IPS DF 19.7 (cell line): ENCODE measurements at places on chromosomes 3 and 15.

- DNase-seq: no peak
Measured at GRCh38 chr3:47996440-47996839, 19.8 kb downstream of the MAP4 start.

GRCh38 chr3:62479326-62479725, 106.0 kb upstream of the FEZF2 start:
- no peak for DNase-seq

DNA sequence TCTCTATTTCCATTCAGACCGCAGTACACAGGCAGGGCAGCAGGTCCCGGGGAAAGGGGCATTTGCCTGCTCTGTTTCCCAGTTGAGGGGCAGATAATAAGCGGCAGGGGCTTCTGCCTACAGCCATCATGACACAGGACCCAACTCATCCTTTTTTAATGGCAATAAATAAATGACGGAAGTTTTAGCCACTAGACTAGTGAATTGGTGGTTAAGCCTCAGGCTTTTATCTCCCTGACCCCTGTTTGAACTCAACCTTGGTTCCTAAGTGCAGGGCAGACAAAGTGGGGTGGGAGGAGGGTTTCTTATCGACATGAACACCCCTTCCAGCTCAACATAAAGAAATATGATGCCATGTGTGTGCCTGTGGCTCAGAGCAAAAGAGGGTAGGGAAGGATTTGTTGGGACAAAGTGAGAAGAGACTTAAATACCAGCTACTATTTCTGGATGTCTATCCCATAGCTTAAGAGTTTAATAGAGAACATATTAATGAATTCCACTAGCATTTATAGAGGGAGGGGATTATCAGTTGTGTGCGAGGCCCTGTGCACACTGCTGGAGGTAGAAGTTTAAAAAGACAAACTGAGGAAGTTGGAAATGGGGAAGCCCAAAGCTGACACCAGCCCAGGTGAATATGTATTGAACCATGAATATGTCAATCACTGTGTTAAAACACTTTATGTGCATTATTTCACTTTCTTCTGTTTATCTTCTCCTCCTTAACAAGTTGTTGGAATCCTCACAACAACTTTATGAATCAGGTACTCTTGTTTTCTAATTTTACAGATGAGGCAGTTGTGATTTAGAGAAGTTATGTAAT, 939.4 kb downstream of the MCTP2 start:
- DNase-seq: no peak

DNA sequence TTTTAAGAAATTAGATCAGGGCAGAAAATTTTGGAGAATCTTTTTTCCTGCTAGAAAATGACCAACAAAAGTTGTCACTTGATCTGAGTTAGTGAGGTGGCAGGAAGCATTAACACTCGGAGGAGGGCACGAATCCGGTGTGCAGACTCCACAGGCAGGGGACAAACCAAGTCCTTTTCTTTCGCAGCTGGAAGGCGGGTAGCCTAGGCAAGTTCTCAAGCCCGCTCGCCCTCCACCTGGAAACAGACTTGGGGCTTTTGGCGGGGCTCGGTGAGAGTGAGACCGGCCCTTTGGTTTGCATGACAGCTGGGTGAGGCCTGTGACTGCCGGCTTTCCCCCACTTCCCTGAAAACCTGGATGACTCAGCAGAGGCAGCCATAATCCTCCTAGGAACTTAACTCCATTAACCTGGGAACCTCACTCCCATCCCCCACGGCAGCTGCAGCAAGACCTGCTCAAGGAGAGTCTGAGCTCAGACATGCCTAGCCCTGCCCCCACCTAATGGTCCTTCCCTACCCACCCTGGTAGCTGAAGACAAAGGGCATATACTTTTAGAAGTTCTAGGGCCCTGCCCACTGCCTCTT, 134.8 kb downstream of the MFSD1 start:
- DNase-seq: peak; percentile 23

DNA sequence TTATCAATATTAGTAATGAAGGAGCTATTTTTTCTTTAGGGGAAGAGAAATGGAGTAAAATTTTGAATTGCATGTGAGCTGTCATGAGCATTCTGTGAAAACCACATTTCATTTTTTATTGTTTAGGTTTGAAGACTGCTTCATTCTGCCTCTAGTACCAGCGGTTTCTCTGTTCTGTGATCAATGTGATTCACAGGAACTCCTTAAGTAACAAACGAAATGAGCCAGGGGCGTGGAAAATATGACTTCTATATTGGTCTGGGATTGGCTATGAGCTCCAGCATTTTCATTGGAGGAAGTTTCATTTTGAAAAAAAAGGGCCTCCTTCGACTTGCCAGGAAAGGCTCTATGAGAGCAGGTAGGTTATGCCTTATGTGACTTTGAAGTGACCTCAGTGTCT, 13.0 kb downstream of the NIPA2 start:
- DNase-seq: no peak

DNA sequence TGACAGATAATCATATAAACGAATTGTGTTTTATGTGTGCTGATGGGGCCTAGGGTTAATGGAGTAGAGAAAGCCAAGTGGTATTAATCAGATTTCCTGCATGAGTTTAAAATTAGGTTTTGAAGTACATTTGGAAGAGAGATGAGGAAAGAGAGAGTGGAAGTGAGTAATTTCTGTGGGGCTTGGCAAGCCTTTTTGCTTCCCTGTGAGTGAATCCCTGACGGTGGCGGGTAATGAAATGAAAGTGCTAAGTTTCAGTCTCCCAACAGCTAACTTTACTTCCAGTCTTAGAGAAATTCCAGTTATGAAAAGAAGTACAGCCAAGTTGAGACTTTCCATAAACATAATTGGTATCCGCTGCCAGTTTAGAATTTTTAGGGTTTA, 139.4 kb downstream of the BBX start:
- no peak for DNase-seq

- no peak for DNase-seq
Measured at GRCh38 chr3:134600685-134601463, 49.9 kb downstream of the KY start.

GRCh38 chr3:15527031-15527459, 5.5 kb upstream of the COLQ start:
- DNase-seq: peak; percentile 40

DNA sequence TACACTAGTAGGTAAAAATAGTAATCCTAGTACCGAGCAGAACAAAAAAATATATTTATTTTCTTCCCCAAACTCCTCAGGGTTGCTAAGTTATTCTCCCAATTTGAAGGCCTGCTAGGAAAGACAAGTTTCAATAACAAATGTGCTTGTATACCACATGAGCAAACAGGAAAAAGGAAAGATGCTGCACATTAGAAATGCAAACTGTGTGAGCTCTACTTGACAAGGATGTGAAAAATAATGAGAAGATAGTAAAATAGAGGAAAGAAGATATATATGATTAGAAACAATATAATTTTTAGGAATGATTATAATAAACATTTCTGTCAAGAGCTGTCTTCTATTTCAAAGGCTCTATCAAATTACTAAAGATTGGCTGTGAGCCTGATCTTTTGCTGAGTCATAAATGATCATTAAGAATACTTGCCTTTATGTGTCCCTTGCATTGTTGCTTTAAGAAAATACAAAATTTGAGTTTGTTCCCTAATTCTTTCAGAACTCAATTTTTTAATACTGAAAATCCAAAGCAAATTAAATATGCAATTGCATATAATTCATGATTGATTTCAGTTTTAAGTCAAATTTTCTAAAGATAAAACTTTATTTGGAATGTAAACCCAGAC, 174.2 kb downstream of the NEK10 start:
- no peak for DNase-seq

- DNase-seq: no peak
Measured at GRCh38 chr3:191047930-191048329, 151.1 kb upstream of the OSTN start.

DNA sequence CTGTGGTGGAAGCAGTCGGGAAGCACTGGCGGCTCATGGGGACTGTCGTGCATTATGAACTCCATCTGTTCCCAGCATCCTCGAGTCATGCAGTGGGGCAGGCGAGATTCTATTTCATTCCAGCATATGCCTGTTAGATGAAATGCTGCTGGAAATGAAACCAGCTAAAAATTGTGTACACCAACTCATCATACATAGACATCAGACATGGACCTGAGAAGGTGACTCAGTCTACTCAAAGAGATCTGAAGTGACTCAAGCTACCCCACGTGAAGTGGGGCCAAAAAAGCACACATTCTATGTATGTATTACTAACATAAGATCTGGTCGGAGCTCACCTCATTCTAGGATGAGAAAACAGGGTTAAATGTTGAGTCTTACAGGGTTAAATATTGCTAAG, 47.5 kb upstream of the FAM98B start:
- no peak for DNase-seq

GRCh38 chr15:77907824-77908751, 169.4 kb downstream of the TBC1D2B start:
- no peak for DNase-seq

GRCh38 chr3:113200946-113201345, 10.4 kb upstream of the BOC start:
- no peak for DNase-seq

- no peak for DNase-seq
Measured at GRCh38 chr3:198030125-198030524, 70.1 kb downstream of the LMLN start.

GRCh38 chr15:74428970-74429780, 4.6 kb downstream of the SEMA7A start:
- no peak for DNase-seq

- no peak for DNase-seq
Measured at GRCh38 chr15:98431171-98431570, 217.2 kb upstream of the IGF1R start.

DNA sequence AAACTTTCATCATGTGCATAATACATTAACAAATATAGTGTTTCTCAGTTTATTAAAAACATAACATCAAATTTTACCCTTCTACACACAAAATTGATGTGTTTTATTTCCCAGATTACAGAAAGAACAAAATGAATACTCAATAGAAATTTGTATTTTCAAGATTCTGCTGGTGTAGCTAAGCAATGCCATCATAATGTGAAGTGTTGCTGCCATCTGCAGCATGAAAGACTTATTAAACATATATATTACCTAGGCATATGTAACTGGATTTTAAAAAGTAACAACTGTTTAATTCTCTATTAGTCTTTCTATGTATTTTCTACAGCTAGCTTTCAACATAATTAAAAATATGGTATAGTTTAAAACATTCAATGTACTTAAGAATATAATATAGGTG, 27.5 kb downstream of the PLSCR5 start:
- DNase-seq: no peak

DNA sequence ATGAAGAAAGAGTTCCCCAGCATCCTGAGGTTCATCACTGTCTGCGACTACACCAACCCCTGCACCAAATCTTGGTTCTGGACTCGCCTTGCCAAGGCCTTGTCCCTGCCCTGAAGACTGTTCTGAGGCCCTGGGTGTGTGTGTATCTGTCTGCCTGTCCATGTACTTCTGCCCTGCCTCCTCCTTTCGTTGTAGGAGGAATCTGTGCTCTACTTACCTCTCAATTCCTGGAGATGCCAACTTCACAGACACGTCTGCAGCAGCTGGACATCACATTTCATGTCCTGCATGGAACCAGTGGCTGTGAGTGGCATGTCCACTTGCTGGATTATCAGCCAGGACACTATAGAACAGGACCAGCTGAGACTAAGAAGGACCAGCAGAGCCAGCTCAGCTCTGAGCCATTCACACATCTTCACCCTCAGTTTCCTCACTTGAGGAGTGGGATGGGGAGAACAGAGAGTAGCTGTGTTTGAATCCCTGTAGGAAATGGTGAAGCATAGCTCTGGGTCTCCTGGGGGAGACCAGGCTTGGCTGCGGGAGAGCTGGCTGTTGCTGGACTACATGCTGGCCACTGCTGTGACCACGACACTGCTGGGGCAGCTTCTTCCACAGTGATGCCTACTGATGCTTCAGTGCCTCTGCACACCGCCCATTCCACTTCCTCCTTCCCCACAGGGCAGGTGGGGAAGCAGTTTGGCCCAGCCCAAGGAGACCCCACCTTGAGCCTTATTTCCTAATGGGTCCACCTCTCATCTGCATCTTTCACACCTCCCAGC, 2.9 kb downstream of the MYD88 start:
- DNase-seq: no peak

DNA sequence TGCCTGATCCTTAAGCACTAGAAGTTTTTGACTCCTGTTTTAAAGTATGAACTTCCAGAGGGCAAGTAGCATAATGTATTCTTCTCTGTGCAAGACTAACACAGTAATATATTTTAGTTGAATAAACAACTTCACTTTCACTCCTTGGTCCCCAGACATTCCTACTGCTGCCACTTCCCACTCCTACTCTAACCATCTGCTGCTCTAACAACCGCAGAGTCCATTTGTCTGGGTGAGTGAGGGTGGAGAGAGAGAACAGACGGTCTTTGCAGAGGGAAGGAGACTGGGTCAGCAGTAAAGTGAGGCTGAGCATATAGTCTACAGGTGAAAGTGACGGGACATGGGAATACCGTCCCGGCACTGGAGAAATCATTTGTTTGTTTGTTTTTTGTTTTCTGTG, 301.0 kb upstream of the SLCO3A1 start:
- DNase-seq: no peak

GRCh38 chr3:30181178-30181465, 425.3 kb upstream of the TGFBR2 start:
- no peak for DNase-seq

DNA sequence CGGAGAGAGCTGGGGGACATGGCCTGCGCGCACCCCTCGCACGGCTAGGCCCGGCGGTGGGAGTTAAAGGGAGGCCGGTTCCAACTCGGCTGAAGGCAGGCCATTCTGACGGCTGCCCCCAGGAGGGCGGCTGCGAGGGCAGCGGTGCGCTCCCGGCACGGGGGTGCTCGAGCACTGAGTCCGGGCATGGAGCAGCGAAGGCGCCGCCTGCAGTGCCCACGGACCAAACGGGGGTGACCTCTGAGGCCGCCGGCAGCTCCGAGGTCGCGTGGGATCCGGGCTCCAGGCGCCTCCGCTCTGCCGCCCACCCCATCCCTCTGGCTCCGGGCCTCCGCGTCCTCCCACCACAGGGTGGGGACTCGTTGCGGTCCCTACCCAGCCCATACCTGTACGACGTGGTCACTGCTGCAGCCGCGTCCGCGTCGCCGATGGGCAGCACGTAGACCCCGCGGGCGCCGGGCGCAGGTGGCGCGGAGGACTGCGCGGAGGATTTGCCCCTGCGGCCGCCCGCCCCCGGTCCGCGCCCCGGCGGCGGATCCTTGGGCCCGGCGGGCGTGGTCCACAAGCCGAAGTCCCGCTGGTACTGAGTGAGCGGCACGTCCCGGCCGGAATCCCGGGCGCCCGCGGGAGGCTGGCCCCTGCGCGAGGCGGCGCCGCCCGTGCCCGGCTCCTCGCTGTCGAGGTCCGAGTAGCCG, 469 bp downstream of the MAP6D1 start:
- DNase-seq: no peak
